Mononuclear cell (primary cell): ENCODE measurements at places on chromosomes 4 and X. TPM values are rescaled to one million over a fixed set of nuclear protein-coding genes. Genes with fewer than 3 reads are reported as not detected.

Gene NUDT10
- total RNA-seq = 0.31 TPM

Gene HTATSF1
- total RNA-seq = 21.1 TPM

Gene EGF
- 7.5 TPM for total RNA-seq

Gene SLIT2
- not detected for total RNA-seq

Gene NDP
- total RNA-seq = not detected

Gene HSFX2
- 0.21 TPM for total RNA-seq

Gene LRCH2
- not detected for total RNA-seq

Gene ATP2B3
- total RNA-seq = not detected
